ENCODE measurements at places on chromosomes 5 and 9.

DNA sequence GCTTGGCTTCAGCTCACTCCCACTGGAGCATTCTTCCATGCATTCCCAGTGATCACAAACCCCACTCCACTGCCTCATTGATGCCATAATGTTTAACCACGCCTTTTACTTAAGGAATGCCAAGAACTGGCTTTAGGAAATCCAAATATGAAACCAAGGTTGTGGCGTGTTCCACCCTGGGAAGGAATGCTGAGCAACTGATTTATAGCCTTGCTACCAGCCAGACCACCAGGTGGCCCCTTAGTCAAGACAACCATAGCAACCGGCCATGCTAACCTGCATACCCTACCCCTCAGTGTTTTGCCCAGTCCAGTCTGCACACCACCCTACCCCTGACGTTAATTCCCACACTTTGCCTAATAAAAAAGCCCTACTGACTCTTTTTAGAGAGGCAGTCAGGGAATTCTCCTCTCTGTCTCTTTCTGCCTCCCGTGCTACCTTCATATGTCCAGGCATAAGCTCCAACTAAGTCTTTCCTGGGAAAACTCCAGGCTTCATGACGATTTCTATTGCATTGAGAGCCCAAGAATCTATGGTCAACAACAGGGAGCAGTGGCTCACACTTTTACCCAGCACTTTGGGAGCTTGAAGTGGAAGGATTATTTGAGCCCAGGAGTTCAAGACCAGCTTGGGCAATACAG lies 27.0 kb upstream of the PRRC2B start:
- DNase-seq: no peak

- no peak for DNase-seq
Measured at GRCh38 chr9:116490321-116490720, 196.8 kb upstream of the TRIM32 start.

GRCh38 chr5:126009566-126009965 lies 413.6 kb upstream of the GRAMD2B start:
- DNase-seq: no peak

DNA sequence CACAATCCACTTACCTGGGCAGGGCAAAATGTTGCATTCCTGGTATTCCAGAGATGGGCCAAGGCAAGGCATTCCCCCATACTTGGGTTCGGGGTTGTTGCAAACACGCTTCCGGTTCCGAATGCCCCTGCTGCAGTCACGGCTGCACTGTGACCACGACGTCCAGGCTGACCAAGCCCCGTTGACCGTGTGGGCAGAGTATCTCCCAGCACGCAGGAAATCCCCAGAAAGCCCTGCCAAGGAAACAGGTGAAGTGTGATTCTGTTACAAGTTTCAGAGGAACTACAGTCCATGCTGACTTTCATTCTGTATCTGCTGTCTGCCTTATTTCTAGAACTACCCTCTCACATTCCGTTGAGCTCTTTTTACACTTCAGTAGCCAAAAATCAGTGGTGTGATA lies 483.0 kb downstream of the SEMA5A start:
- DNase-seq: no peak

- DNase-seq: no peak
Measured at GRCh38 chr5:40842351-40842750, 1.2 kb downstream of the CARD6 start.

DNA sequence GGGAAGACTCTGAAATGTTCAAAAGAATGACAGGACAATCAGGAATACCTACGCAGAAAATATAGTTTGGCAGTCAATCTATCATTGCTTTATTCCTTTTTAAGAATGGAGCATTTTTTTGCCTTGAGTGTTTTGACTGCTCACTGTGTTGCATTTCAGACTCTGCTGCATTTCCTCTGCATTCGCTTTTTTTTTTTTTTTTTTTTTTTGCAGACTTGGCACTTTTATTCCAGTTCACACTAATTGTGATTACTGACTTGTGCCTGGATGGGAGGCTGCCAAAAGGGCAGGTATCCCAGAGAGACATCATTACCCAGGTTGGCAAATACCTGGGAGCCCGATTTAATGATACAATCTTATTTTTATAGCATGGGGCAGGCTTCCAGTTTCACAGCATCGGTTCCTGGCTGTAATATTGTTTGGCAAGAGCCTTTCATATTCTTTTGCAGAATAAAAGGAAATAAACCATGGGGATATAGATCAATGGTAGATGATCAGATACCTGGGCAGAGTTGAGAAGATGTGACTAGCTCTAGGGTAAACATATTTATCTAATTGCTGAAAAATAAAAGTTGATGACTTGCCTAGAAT lies 1132.6 kb downstream of the MAT2B start:
- no peak for DNase-seq

- no peak for DNase-seq
Measured at GRCh38 chr5:176894298-176894697, 4.8 kb downstream of the HK3 start.

DNA sequence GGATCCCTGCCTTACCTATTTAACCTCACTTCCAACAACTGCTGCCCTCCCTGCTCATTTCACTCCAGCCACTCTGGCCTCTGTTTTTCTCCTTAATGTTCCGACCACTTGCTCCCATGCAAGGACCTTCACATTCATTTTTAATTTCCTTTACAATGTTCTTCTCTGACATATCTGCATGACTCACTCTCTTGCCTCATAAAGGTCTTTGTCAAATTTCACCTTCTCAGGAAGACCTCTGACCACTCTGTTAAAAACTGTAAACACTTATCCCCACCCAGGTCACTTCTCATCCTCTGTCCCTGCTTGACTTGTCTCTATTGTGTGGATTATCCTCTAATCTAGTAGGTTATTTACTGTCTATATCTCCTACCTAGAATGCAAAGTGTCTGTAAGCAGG lies 751.2 kb downstream of the BRINP1 start:
- no peak for DNase-seq

GRCh38 chr9:79745752-79746336 lies 174.1 kb downstream of the TLE4 start:
- no peak for DNase-seq

- no peak for DNase-seq
Measured at GRCh38 chr5:170405817-170406216, 16.6 kb upstream of the KCNMB1 start.

DNA sequence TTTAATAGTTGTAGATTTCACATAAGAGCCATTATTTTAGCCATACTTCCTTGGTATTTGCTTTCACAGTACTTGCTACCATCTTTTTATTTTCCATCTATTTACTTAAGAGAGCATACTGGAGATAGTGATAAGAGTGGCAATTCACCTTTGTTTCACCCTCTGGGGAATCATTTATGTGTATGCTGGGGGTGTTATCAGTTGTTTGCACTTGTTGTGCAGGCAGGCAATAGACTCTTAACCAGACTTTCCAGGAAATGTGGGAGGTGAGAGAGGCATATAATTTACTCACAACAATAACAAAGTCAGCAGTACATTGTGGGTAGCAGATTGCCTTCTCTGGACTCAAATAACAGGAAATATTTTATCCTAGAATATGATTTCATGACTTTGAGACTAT lies 1018.3 kb downstream of the CDH12 start:
- no peak for DNase-seq

DNA sequence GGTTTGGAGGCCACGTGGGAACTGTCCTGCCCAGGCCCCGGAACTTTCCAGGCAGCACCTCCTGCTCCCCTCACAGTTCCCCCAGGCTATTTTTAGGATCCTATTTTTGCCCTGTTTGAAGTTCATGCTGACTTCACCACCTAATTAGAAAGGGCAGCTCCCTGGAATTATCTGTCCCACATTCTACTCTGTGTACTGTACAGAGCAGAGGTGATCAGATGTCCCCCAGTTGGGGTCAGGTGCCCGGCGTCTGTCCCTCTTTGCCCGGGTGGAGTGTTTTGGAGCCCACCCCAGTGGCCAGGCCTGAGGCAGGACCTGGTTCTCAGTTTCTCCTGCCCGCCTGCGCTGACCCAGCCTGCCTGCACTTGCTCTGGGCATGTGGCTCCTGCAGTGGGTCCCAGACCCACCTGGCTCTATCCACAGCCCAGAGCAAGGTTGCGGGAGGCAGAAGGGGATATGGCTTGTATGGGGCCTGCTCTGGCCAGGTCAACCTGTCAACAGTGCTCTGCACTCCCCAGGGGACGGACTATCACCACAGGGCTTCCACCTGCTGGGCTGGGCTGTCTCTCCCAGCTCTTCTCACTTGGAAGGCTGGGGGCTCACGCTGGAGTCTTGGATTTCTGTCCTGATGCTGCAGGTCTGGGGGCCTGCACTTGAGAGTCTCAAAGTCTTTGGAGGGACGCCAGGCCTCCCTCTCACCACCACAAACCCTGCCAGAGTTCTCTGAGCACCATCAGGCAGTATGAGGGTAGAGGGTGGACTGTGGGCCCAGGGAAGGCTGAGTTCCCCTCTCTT lies 268.3 kb downstream of the GADD45G start:
- no peak for DNase-seq

DNA sequence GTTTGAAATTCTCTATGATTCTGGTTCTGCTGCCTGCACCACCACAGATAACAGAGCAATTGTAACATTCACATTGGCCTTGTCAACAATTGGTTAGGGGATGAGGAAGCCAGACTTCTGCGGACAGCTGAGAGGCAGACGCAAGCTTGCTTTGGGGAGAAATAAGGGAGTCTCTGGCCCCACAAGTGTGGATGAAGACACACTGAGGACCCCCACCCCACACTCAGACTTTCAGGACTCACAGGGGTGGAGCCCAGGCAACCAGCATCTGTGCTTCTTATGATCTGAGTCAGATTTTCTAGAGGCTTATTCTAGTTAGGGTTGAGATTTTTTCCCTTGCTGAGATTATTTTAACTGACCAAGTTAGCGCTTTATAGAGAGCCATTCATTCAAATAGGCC lies 140.3 kb upstream of the IRX2 start:
- no peak for DNase-seq

All from stimulated activated CD4-positive, alpha-beta T cell treated with anti-CD3 and anti-CD28 coated beads, Interleukin-4, amount 100 ng/mL, for 4 hours (primary cell).